GM12878 (cell line): ENCODE measurements at places on chromosomes 4 and X. TPM values are rescaled to one million over a fixed set of nuclear protein-coding genes. Genes with fewer than 3 reads are reported as not detected.

DNA sequence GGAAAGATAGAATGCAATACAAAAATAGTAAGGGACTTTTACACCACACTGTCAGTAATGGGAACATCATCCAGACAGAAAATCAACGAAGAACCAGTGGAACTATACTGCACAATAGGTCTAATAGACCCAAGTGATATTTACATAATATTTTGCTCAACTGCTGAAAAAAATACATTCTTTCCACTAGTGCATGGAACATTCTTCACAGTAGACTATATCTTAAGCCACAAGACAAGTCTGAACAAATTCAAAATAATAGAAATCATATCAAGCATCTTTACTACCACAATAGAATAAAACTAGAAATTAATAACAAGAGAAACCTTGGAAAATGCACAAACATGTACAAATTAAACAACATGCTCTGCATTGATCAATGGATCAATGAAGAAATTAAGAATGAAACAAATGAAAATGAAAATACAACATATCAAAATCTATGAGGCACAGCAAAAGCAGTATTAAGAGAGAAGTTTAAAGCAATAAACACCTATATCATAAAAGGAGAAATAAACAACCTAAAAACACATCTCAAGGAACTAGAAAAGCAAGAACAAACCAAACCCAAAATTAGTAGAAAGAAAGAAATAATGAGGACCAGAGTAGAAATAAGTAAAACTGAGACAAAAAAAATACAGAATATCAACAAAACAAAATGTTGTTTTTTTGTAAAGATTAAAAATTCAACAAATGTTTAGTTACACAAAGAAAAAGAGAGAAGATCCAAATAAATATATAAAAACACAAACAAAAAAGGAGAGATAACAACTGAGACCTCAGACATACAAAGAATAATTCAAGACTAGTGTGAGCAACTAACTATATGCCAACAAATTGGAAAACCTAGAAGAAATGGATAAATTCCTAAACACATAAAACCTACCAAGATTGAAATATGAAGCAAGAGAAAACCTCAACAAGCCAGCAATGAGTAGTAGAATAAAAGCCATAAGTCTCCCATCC, 51.5 kb upstream of the ANTXR2 start:
- no peak for DNase-seq

- DNase-seq = no peak
Observed at GRCh38 chrX:139969286-139969685, 4.0 kb upstream of the CXorf66 start.

DNA sequence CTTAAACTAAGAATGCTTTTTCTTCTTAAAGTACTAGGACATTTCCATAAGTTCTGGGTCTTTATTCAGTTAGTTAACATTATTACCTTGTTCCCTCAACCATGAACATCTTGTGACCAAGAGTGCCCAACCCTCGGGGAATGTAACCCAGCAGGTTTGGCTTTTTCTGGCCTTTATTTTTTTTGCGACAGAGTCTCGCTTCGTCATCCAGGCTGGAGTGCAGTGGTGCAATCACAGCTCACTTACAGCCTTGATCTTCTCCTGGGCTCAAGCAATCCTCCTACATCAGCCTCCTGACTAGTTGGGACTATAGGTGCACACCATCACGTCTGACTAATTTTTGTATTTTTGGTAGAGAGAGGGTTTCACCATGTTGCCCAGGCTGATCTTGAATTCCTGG, 65.1 kb downstream of the USP11 start:
- no peak for DNase-seq

GRCh38 chr4:28435314-28435713, 1574.7 kb downstream of the STIM2 start:
- no peak for DNase-seq

GRCh38 chr4:179485781-179486180, 2043.5 kb upstream of the AGA start:
- no peak for DNase-seq

DNA sequence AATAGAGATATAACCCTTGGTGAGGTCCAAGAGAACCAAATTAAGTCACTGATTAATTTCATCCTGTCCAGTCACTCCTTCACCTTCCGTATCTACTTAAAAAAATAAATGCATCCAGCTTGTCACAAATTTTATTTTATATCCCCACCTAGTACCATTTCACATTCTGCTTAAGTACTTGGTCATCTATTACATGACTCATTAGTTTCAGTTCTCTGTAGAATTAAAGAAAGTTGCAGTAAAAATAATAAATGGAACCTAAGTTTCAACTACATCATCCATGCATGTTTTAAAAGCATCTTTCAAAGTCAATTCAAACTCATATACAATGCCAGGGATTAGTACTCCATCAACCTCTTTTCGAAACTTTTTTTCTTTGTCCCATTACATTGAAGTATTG, 130.2 kb downstream of the SH2D1A start:
- DNase-seq = no peak

DNA sequence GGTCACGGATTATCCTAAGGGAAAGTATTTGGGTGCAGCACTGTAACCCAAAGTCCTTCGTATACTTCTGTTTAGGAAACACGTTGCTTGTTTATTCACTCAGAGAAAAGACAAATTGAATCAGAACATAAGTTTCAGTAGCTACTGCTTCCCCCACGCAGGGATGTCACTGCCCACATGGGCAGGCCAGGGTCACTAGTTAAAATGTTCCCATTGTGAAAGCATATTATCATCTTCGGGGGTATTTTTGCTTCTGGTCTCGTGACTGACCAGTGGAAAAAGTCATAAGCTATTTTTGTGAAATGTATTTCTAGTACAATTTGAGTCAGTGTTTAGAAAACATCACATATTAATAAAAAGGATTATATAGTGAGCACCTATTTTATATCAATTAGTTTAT, 377.8 kb downstream of the PCDH7 start:
- DNase-seq = no peak

- no peak for DNase-seq
Observed at GRCh38 chr4:15054541-15054940, 52.3 kb downstream of the CPEB2 start.

DNA sequence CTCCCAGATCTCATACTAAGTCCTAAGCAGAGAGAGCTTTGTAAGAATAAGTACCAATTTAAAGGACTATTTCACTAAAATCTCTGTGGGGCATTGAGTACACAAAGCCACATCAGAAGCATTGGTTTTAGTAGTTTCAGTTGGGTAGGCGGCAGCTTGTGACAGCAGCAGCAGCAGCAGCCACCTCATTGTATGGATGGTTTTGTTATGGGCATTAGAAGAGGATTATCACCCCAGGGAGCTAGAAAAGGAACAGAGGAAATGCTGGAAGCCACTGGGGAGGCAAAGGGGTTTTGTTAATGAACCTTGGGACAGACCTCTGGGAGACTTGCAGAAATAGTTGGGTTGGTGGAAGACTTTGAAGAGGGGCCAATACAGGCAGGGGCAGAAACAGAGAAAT, 93.9 kb upstream of the FRMPD3 start:
- DNase-seq = no peak

GRCh38 chr4:6205567-6205931, 5.2 kb upstream of the JAKMIP1 start:
- DNase-seq = no peak

DNA sequence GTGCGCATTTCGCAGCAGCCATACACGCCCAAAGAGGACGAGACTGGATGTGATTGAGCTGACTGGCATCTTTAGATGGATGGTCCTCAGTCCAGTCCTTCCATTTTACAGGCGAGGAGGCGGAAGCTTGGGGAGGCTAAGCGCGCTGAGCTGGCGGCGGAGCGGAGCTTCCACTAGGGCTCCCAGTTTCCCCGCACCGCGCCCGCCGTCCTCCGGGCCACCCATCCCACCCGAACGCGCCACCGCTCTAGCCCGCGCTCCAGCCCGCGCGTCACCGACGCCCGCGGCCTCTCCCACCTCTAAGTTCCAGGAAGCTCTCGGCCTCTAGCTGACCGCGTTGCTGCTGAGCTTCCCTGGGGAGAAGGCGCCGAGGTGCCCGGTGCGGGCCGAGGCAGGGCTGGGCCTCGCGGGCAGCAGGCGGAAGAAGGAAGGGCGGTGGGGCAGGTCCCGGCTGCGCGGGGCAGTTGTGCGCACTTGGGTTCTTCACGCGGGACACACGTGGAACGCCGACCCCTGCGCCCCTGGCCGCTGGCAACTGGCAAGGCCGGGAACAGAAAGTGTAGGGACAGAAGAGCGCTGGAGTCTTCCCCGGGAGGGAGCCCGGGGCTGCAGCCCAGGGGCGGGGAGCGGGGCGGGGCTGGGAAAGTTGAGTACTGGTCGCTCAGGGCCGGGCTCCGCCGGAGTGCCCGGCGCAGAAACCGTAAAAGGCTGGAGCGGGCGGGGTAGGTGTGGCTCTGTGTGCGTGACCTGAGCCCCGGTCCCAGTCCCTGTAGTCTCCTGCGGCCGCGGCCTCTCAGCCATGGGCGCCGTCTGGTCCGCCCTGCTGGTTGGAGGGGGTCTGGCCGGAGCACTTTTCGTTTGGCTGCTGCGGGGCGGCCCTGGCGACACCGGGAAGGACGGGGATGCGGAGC, at the start of gene STBD1:
TSS of gene STBD1 (plus strand) at position 763 of the 911 bp plus-strand sequence. CDS start at position 800, 37 bp downstream.
- DNase-seq = no peak

- no peak for DNase-seq
Observed at GRCh38 chr4:31204874-31205273, 484.7 kb downstream of the PCDH7 start.

DNA sequence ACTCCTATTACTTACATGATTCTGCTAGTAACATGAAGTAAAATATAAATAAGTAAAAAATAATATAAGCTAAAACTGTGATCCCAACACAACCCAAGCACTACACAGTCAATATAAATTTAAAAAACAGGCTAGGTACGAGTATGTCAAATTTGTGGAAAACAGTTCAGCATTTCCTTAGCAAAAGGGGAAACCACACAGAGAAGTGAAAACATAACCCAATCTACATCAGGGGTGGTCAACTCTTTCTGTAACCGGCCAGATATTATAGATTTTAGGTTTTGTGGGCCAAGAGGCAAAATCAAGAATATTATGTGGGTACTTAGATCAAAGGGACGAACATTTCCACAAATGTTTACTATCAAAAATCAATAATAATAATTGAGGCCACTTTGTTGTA, 70.1 kb downstream of the CHST7 start:
- no peak for DNase-seq

- no peak for DNase-seq
Observed at GRCh38 chr4:145928748-145929147, 9.9 kb downstream of the ZNF827 start.

GRCh38 chrX:45505214-45505613, 304.5 kb upstream of the DIPK2B start:
- DNase-seq = no peak

DNA sequence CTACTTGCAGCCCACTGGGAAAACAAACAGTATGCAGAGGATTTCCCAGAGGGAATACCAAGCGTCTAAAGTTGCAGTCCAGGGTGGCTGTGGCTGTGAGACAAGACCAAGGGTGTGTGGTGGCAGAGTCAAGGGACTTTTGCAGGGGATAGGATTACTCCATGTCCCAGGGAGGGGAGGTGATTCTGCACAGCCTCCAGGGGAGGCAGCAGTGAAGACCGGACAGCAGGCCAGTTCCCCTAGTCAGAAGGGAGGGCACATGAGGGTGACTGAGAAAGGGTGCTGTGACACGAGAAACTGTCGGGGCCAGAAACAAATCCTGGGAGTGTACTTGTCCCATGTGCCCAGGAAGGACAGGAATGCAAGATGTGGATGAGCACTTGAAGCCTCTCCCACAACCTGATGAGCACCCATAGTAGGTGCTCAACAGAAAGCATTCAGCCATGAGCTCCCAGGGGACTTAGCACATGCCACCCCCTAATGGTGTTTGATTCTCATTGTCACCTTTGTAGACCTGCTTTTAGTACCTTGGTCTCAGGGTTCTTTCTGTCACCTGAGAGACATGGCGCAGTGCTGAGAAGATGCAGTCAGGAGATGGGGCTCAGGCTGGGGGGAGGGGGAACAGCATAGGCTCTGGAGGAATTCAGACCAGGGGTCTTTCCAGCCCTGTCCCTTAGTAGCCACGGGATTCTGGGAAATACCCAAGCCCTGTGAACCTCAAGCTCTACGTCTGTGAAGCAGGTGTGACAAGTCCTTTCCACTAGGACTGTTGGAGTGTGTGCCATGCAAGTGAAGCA, 18.1 kb upstream of the HSFX3 start:
- no peak for DNase-seq

DNA sequence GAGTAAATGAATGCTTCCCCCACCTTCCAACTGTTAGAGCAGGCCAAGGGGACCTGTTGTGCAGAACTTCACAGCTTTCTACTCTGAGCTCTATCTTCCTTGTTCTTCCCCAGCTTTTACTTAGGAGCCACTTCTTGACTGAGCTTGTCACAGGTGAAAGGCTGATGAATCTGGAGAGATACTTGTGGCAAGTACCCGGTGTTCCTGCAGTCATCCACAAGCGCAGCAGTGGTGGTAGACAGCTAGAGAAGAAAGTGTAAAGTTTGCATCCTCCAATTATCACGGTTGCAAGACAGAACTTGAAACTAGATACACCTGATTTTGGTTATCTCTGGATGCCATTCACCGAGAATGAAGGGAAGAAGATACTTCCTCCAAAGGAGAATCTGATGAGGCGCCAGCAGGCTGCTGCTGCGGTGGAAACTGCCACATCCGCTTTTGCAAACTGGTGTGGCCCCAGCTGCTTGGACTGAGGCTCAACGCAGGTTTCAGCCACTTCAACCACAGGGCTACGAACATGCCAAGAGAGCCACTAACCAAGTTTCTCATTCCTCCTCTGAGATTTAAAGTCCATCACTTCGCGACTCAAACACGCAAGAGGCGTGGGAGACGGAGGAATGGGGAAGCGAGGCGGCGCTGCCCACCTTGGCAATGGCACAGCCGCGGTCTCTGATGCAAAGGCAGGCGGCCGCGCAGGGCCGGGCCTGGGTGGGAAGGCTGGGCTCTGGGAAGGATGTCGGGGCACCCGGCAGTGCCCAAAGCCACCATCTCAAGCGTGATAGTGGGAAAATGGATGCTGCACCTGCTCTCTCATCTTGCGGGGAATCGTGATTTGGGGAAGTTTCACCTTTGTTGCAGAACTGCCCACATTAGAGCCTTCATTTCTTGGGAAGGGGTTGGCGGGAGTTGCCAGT, 1.3 kb upstream of the FHIP1A start:
- peak; percentile 40 for DNase-seq

- no peak for DNase-seq
Observed at GRCh38 chrX:115284877-115285276, 4.6 kb upstream of the LUZP4 start.

GRCh38 chr4:213971-214370, 89.7 kb downstream of the ZNF718 start:
- DNase-seq = no peak

FHIP1A gene
- polyA plus RNA-seq = 0.04 TPM in 1 of 2 replicates, not detected in the other

KLF8 gene
- 0.61 and 0.87 TPM in 2 replicates for polyA plus RNA-seq

FAM53A gene
- 0.20 and 0.32 TPM in 2 replicates for polyA plus RNA-seq

RAB39B gene
- 7.2 and 8.2 TPM in 2 replicates for polyA plus RNA-seq

SPANXA2 gene
- polyA plus RNA-seq = not detected in 2 replicates

SLC25A4 gene
- polyA plus RNA-seq = 161 and 170 TPM in 2 replicates

RPA4 gene
- 0.20 and 0.28 TPM in 2 replicates for polyA plus RNA-seq

RTL9 gene
- 0.24 and 0.33 TPM in 2 replicates for polyA plus RNA-seq
